ENCODE measurements at places on chromosomes 7 and 10. TPM values are rescaled to one million over a fixed set of nuclear protein-coding genes. Genes with fewer than 3 reads are reported as not detected.
A peak's percentile ranks its signal among the peaks of the same experiment; 100 is the strongest.

The GBX1 gene
- polyA plus RNA-seq, result not detected

DNA sequence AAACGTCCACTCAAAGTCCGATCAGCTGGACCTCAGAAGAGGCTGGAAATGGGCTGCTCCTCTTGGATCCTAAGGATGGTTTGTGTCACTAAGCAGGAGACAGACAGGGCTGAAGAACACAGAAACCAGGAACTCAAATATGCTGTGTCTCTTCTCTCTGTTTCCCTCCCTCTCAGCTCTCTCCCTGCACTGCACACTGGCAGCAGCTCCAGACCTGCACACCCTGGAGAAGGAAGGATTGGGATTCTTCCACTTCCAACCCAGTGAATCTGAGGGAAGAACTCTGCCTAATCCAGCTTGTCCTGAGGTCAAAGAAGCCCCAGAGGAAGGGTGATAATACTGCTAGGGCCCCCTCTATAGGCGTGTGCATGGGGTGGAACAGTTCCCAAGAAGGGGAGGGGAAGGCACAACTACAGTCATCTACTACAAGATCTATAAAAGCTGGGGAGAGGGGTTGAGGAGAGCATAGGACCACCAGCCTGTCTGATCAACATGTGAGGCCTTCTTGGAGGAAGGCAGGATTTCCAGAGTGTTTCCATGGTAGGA is 22.7 kb upstream of the ZCCHC24 start:
- DNase-seq, result no peak

- DNase-seq, result no peak
These were observed 50.5 kb downstream of the TMEM209 start for GRCh38 chr7:130154501-130155317.

The VPS37D gene
- polyA plus RNA-seq, result 3.3 TPM

- DNase-seq, result no peak
These were observed 26.6 kb downstream of the FAM3C start for GRCh38 chr7:121369462-121369861.

- DNase-seq, result no peak
These were observed at the start of gene IGF2BP3 for GRCh38 chr7:23470330-23471105. Gene IGF2BP3 (minus strand): TSS chr7:23470491. CDS start chr7:23470110, 381 bp downstream.

- no peak for DNase-seq
These were observed 102.5 kb downstream of the APBB1IP start for GRCh38 chr10:26540601-26541000.

GRCh38 chr7:82726038-82726800 is 282.6 kb upstream of the CACNA2D1 start:
- DNase-seq, result no peak

GRCh38 chr10:69541463-69541862 is 31.8 kb downstream of the NEUROG3 start:
- no peak for DNase-seq

The ELFN1 gene
- 0.99 TPM for polyA plus RNA-seq

DNA sequence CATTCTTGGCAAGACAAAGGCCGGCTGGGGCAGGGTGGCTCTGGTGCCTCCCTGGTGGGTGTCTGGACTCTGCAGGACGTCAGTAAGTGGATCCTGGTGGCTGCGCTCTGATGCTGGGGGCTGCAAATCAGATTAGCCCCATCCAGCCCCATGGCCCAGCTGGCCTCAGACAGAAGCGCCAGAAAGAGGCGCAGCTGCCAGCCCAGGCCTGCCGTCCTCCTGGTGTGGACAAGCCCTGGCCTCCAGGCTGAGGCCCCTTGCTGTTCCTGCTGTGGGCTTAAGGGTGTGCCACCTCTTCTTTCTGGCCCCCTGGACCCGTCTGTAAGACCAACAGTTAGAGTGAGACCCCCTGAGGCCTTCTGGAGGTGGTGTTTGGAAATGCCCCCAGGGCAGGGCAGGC is 5.9 kb upstream of the LFNG start:
- DNase-seq, result no peak

DNA sequence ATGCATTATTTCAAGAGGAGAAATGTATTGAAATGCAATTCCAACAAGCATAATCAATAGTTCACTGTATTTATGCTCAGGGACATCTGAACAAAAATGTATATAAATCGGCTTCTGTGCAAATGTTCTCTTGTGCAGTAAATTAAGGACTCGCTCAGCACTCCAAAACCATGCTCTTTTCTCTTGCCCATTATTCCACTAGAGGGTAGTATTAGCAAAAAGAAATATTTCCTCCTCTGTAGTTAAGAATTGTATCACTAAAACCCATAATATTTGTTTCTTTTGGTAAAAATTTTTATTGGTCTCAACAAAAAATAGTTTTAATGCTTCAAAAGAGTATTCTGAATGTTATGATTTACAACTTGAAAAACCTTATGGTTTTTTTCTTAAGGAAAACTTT is 803.1 kb downstream of the PCDH15 start:
- DNase-seq, result no peak

DNA sequence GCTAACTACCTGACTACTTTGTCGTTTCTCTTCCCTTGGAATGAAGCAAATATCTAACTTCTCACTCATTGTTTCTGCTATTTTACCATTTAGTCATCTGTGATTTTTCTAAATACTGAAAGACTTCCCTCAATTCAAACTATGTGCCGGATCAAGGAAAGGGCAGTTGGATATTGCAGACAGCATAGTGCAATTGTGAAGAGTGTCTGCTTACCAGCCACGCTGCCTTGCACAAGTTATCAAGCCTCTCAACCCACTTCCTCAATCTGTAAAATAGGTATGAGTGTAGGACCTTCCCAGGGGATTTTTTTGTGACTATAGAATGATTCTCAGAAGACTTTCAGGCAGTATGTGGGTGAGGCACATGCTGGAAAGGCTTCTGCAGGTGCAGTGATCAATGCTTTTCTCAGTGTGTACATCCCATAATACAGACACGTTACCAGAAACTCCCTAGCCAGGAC is 54.3 kb downstream of the EGFR start:
- no peak for DNase-seq

DNA sequence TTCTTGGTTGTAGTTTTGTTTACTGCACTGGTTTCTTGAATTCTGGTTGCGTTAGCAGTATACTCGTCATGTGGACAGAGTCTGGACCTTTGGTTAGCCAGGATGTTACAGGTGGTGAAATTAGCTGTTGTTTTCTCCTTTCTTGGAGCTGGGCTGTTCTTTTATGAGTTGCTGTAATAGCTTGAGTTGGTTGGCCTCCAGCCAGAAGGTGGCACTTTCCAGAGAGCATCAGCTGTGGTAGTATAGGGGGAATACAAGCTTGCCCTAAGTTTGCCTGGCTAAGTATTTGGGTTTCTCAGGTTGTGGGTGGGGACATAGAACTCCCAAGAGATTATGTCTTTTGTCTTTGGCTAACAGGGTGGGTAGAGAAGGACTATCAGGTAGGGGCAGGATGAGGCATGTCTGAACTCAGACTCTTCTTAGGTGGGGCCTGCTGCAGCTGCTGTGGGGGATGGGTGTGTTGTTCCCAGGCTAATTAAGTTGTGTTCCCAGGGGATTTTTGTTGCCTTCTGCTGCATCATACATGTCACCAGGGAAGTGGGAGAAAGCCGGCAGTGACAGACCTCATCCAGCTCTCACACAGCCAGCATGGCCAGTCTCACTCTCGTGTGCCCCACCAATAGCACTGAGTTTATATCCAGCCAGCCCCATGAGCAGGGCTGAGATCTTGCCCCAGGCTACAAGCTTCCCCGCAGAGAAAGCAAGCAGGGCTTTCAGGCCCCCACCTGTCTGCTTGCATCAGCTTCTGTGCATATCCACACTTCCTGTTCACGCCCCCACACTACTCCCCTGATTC is 246.7 kb upstream of the TPK1 start:
- no peak for DNase-seq

- DNase-seq, result no peak
These were observed 64.1 kb upstream of the MALRD1 start for GRCh38 chr10:18984531-18984930.

The PNLIPRP1 gene
- not detected for polyA plus RNA-seq

DNA sequence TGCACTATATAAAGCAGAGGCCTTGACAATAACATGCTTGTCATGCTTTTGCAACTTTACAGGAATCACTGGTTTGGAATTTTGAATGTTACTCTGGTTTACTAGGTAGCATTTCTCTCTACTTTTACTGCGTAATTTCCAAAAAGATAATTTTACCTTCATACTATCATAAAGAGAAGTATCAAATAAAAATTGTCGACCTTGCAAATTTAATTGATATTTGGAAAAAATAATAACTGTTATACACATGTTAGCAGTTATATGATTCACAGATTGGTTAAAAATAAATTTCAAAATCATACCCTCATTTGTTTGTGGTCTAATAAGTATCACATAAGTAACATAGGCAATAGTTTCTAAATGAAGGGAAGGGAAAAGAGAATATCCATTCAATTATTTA is 228.5 kb upstream of the CACNA2D1 start:
- no peak for DNase-seq

The FAM237B gene
- polyA plus RNA-seq, result not detected

GRCh38 chr7:67309764-67310549 is 313.3 kb downstream of the TYW1 start:
- no peak for DNase-seq

The PRKAR1B gene
- 7.4 TPM for polyA plus RNA-seq

GRCh38 chr7:79610313-79610712 is 156.8 kb upstream of the MAGI2 start:
- peak; percentile 13 for DNase-seq

- DNase-seq, result peak; percentile 76
These were observed 10.8 kb downstream of the PDE1C start for GRCh38 chr7:32059289-32060011.

DNA sequence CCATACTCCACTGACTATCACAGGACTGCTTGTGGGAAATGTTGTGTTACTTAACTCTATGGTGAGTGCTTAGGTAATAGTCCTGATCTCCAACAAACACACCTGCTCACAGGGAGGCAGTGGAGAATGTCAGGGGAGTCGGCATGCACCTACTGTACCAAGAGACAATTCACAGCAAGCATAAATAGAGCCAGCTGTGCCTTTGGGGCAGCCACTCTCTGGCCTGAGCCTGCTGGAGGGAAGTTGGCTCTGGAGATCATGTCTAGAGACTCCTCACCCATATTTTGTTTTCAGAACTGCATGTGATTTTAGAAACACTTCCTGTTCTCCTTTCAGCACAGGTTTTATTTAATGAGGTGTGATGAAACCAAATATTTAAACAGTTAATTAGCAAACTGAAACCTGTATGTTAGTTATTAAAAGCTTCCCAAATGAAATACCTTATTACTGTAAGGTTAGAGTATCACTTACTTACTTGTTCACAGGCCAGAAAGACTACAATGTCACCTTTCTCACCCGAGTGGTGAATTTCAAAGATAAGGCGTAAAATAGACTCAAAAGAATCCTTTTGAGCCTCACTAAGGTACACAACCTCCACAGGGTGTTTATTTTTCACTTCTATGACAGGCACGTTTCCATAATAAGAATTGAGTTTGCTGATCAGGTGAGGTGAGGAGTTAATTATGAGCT is 21.8 kb downstream of the DHX32 start:
- no peak for DNase-seq

DNA sequence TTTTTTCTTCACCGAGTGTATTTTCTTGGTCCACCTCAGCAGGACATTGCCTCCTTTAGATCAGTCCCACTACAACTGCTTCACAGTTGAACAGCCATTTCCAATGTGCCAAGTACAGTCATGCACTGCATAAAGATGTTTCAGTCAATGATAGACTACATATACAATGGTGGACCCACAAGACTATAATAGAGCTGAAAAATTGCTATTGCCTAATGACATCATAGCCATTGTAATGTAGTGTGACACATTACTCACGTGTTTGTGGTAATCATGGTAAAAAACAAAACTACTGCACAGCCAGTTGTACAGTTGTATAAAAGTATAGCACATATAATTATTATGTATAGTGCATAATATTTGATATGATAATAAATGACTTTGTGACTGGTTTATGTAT is 113.8 kb upstream of the HPS1 start:
- DNase-seq, result no peak

GRCh38 chr10:48477141-48477540 is 127.7 kb downstream of the ARHGAP22 start:
- DNase-seq, result no peak

DNA sequence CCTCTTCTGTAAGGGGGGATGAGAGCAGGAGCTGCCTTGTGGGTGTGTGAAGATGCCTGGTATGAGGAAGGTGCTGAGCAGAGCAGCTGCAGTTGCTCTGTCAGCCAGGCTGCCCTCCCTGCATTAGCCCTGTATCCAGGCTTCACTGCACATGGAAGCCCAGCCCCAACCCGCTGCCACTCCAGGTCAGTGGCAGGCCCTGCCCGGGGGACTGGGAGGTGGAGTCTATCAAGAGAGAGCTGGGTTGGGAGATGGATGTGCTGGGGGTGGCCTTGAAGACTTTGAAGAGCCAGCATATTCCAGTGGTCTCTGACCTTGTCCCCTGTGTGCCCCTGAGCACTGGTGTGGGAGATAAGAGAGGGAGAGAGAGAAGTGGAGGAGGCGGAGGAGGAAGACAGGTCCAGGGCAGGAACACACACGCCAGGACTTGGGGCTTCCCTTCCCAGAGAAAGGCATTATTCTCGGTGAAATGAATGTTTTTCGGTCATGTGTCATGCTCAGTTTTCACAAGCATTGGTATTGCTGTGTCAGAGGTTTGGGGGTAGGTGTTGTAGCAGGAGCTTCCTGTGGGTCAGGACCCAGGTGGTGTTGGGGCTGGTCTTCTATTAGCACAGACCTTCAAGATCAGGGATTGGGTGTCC is 2.6 kb downstream of the PPIF start:
- no peak for DNase-seq

DNA sequence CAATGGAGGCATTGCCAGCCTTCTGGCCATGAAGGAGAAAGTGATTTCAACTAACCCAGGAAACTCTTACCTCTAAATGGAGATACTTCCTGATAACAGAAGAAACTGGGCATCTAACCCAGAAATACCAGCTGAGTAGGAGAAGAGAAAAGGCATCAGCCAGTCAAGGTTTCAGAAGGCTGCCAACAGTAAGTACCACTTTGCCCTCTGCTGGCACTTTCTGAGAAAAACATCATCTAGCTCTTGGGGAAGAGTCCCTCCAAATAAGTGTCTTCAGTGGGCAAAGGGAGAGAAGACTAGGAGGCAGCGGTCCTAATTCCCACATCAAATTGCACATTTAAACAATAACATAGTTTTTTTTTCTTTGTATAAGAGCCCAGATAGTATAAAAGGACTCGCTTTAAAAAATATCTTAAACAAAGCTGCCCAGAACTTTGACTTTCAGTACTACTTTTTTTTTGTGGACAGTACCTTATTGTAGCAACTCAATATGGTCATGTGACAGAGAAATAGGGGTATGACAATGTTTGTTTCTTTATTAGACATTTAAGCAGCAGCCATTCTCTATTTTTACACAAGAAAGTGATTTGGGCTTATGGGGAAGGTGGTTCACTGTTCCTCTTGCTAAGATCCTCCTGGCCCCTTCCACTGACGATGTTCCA is 157.3 kb downstream of the CTTNBP2 start:
- DNase-seq, result peak; percentile 7

The CUBN gene
- polyA plus RNA-seq, result 0.39 TPM

The SMKR1 gene
- polyA plus RNA-seq, result 0.27 TPM

DNA sequence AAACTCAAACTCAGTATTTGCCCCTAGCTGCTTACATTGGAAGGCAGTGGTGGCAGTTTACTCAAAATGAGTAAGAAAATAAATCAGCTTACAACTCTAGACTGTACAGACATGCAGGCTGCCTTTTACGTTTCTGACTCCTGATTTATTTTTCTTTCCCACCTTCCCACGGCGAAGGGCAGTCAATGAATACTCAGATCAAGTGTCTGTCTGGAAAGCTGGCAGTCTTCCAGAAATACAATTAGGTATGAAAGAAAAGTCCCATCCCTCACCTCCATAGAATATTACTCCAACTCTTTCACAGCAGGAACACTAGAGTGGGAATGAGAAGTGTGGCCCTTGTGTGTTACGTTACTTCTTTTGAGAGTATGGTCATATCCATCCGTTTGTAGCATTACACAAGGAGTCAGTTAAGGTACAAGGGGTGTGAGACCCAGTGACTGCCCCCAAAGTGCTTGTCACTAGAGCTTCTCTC is 1.3 kb upstream of the PAPSS2 start:
- no peak for DNase-seq
